ENCODE measurements at places on chromosomes 4 and X. TPM values are rescaled to one million over a fixed set of nuclear protein-coding genes. Genes with fewer than 3 reads are reported as not detected.

VEGFC gene
- 5.8 TPM for total RNA-seq

ADGRL3 gene
- 101 TPM for total RNA-seq

KLHL2 gene
- total RNA-seq, result 51.8 TPM

TEC gene
- total RNA-seq, result 5.1 TPM

HPF1 gene
- total RNA-seq, result 28.6 TPM

ZDHHC15 gene
- total RNA-seq, result 2.9 TPM

SYNPO2 gene
- 590 TPM for total RNA-seq

PDLIM3 gene
- total RNA-seq, result 361 TPM

NDST3 gene
- total RNA-seq, result 6.5 TPM

CTSO gene
- 40.9 TPM for total RNA-seq

ADGRG2 gene
- 1.9 TPM for total RNA-seq
